Fibroblast of skin of scalp (primary cell): ENCODE measurements at places on chromosomes 1 and 21.

DNA sequence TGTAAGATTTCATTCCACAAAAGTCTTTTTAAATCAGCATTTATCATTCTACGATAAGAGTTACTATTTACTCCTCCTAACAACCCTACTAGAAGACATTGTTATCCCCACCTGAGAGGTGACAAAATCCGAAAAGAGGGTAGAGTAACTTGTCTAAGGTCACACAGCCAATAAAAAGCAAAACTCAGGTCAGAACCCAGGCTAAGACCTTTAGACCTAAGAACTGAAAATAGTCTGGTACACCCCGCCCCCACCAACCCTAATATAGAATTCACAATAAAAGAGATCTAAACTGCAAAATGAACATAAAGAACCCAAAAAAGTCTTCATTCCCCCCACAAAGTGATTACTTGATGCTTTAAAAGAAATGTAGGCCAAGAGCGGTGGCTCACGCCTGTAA is 18.6 kb downstream of the COA7 start:
- DNase-seq, result no peak

- no peak for DNase-seq
These were observed 37.7 kb upstream of the GPR37L1 start for GRCh38 chr1:202084791-202085681.

DNA sequence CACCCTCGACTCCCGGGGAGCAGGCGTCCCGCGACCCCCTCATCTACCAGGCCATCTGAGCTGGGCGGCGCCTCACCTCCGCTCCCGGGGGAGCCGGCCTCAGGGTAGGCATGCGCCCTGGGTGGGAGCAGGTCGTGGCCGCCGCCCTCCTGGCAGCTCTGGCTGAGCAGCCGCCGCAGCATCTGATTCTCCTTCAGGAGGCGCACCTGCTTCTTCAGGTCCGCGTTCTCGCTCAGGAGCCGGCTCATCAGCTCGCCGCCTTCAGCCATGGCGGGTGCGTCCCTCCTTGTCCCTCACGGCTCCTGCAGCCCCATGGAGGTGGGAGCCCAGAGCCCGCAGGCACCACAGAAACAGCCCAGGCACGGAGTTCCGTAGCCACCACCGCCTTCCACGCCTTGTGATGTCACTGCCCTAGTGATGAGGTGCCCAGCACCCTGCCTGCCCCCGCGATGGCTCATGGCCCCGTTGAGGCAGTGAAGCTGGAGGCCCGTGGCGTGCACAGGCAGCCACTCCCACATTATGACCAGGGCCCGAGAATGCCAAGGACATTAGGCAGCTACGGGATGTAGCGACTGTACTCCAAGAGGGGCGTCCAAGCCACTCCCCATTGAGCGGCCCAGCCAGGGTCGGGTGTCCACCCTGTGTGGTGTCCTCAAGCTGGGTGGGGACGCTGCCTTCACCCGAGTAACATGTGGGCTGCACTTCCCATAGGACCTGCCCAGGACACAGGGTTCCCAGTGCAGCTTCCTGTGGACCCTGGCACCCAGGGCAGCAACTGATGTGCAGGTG is 1.5 kb downstream of the SPATC1L start:
- no peak for DNase-seq

DNA sequence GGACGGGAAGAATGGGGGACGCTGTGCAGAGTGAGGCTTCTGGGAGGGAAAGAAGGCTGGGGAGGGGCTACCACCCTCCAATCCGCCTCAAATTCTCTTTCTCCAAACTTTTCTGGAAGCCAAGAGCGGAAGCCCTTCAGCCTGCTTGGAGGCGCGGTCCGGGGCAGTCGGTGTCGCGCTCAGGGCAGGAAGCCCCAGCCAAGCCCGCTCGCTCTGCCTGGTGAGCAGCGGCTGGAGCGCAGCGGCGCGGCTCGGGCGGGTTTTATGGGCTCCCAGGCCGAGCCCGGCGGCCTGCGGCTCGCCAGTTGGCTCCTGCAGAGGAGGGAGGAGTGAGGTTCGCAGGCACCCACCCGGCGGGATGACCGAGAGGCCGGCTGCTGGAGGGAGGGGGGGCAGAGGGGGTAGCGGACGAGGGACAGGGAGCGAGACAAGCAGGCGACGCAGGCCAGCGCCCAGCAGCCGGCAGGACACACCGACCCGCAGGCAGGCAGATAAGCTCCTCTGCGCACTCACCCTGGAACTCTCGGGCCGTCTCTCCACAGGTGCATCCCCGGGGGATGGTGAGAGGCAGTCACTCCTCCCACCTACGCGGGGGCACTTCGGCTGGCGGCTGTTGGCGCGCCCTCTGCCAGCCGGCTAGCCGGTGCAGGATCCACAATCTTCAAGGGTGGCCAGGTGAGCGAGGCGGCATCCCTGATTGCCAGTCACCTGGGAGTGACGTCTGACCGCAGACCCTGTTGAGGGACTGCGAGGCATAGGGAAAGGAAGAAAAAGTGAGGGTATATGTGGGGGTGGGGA is at the start of gene AVPR1B:
Gene AVPR1B (minus strand): TSS at position 238 of the 798 bp plus-strand sequence. CDS start 498 bp downstream, outside the sequence.
- peak; percentile 29 for DNase-seq

DNA sequence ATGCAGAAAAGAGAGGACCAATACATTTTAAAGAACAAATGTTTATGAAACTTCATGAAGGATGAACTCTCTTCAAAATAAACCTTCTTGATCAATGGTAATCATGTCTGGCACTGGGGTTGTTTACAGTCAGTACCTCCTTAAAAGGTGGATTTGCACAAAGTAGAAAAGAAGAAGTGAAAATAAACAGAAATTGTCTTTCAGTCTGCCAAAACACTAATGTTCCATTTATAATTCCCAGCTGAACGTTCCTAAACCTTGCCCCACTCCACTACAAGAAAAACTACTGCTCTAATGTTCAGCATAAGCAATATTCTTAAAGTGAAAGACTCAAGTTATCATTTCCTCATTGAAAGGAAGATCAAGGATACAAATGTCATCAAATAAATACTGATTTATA is 86.2 kb downstream of the EIF4G3 start:
- no peak for DNase-seq

- no peak for DNase-seq
These were observed 31.8 kb upstream of the ANGPTL7 start for GRCh38 chr1:11157394-11157793.

GRCh38 chr1:46394108-46394871 is at the start of gene FAAH:
Gene FAAH (plus strand): TSS chr1:46394317. CDS start chr1:46394349, 32 bp downstream.
- DNase-seq, result peak; percentile 52

DNA sequence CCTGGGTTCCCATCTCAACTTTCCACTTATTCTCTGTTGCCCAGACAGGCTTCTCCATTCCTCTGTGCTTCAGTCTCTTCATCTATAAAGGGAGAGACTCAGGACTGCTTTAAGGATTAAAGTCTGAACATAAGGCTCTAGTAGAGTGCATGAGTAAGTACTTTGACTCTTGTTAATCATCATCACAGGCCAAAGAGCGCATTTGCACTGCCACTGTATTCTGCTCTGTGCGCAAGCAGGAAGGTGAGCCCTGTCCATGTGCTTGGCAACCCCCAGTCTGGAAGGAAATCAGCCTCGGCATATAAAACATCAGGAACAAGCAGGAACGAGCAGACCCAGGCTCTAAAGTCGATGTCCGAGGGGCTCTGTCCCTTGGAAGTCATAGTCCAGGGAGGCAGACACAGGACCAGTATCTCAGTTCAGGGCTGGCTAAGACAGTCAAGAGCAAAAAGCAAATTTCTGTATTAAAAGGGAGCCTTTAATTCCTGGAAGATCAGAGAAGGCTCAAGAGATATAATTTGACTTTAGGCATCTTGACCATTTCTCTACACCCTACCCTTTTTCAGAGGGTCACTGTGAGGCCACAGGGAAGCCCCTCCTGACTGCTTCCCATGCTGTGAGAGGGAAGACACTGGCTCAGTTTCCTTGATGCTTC is 131.2 kb downstream of the TRABD2B start:
- DNase-seq, result no peak

DNA sequence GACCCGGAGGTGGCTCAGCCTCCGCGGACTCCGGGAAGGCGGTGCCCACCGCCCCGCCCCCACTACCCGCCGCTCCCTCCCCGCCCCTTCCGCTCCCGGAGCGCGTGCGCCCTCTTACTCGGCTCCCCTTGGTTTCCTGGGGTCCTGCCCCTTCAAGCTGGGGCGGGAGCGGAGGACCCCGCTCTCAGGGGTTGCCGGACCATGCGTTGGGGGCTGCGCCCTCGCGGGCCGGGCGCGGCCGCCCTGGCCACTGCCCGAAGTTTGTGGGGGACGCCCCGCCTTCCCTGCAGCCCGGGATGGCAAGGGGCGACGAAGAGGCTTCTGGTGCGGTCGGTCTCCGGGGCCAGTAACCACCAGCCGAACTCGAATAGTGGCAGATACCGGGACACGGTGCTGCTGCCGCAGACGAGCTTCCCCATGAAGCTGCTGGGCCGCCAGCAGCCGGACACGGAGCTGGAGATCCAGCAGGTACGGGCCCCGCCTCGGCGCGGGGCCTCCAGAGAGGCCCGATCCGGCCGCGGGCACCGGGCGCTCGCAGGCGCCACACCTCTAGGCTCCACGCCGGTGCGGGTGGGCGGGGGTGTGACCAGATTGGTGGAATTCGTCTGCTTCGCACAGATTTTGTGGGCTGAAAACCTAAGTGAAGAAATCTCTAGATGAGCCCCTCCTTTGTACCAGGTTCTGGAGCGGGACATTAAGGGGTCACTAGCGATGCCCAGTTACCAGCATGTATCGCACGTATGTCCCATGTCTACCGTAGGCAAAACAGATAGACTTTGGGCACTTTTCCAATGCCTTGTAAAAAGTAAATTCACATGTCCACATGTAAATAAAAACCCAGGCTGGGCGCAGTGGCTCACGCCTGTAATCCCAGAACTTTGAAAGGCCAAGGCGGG is at the start of gene IARS2:
Gene IARS2 (plus strand): TSS at position 117 of the 896 bp plus-strand sequence. CDS start 85 bp downstream, at position 202.
- DNase-seq, result peak; percentile 89

- no peak for DNase-seq
These were observed 16.9 kb downstream of the IBA57 start for GRCh38 chr1:228182296-228183030.

- DNase-seq, result no peak
These were observed 127.0 kb downstream of the USP25 start for GRCh38 chr21:15856813-15857212.

GRCh38 chr1:199403531-199404116 is 623.9 kb upstream of the NR5A2 start:
- DNase-seq, result peak; percentile 97

DNA sequence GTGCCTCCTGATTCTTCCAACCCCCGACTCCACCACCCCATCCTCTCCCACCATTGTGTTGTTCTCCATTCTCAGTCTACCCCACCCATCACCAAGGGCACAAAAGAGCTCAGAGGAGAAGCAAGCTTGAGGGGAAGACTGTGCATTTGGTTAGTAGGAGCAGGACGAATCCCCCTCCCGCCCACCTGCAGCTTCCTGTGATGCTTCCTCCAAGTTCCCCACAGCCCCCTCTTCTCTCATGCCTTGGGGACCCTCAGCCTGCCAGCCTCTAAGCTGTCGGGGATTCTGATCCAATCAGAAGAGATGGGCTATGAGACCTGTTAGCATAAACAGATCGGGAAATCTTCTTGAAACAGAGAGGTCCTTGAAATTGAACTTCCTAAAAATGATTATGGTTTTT is 22.2 kb upstream of the CAPZB start:
- DNase-seq, result no peak

- DNase-seq, result no peak
These were observed 78.5 kb downstream of the SLC35F3 start for GRCh38 chr1:233982827-233983518.

GRCh38 chr1:87194271-87194774 is 134.4 kb upstream of the LMO4 start:
- DNase-seq, result no peak

DNA sequence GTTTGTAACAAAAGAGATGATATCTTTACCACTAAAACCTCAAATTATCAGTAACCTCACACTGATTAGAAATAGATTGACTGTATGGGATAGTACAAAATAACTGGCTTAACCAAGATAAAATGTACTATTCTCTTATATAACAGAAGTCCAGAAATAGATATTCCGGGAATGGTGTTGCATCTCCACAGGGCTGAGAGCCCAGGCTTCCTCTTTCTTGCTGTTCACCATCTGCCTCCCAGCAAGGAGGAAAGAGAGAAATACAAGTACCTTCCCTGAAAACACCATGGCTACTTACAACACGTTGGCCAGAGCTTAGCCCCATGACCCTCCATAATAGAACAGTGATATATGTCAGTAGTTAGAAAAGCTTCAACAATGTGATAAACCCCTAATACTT is 47.0 kb upstream of the KCNK1 start:
- DNase-seq, result no peak

GRCh38 chr1:99674115-99675064 is 28.5 kb downstream of the PALMD start:
- DNase-seq, result peak; percentile 33

- DNase-seq, result no peak
These were observed 365.6 kb upstream of the ADGRL2 start for GRCh38 chr1:81435175-81435574.

GRCh38 chr1:118317842-118318614 is 133.0 kb upstream of the SPAG17 start:
- peak; percentile 85 for DNase-seq

- no peak for DNase-seq
These were observed 3.3 kb upstream of the S1PR1 start for GRCh38 chr1:101233495-101233894.

- no peak for DNase-seq
These were observed 219.6 kb downstream of the LTN1 start for GRCh38 chr21:28773036-28773435.

GRCh38 chr1:151165281-151165737 is 393 bp downstream of the LYSMD1 start:
- peak; percentile 67 for DNase-seq

DNA sequence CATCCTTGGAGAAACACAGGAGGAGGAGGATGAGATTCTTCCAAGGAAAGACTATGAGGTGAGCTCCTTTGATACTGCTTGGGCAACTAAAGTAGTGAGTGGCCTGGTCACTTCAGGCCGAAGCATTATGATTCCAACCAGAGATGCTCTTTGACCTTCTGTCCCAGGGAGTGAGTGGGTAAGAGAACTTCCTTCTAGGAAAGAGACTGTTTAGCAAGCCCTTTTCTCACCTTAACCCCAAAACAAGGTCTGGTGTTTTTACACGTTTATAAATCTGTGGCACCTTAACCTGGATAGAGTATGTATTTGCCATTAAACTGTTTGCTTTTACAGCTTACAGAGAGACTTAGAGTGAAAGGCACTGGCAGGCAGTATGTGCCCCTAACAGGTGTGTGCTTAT is 1.1 kb downstream of the CLCN6 start:
- no peak for DNase-seq

- DNase-seq, result no peak
These were observed 19.4 kb downstream of the PGM1 start for GRCh38 chr1:63612564-63612963.

DNA sequence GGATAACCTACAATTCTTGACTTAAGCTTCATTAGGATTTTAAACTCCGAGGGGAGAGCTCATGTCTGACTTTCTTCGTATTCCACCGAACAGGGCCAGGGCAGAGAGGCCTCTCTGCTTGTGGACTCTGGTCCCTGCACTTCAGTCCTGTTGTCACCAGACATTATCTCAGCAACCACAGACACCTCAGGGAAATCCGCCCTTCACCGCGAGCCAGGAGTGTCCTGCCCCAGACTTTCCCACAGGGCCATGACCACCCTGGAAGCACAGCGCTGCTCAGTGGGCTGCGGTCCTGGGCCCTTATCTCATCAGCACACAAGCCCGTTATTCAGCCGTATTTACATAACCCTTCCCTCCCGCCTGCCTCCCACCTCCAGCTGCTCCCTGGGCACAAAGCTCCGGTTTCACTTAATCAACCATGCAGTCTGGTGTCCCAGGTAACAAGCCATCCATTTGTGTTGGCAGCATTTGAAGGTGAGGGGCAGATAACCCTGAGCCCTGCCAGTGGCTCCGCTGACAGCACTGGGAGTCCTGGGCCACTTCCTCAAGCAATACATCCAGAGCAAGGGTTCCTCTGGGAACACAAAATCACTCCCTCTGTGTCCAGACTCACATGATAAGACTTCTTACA is 122.8 kb upstream of the RAB4A start:
- DNase-seq, result no peak
